ENCODE measurements at places on chromosomes 4 and X. TPM values are rescaled to one million over a fixed set of nuclear protein-coding genes. Genes with fewer than 3 reads are reported as not detected.

ZNF518B gene
- 12.4 TPM for polyA plus RNA-seq

TMEM47 gene
- polyA plus RNA-seq = 83.7 TPM

KLHL4 gene
- 0.26 TPM for polyA plus RNA-seq

DNA sequence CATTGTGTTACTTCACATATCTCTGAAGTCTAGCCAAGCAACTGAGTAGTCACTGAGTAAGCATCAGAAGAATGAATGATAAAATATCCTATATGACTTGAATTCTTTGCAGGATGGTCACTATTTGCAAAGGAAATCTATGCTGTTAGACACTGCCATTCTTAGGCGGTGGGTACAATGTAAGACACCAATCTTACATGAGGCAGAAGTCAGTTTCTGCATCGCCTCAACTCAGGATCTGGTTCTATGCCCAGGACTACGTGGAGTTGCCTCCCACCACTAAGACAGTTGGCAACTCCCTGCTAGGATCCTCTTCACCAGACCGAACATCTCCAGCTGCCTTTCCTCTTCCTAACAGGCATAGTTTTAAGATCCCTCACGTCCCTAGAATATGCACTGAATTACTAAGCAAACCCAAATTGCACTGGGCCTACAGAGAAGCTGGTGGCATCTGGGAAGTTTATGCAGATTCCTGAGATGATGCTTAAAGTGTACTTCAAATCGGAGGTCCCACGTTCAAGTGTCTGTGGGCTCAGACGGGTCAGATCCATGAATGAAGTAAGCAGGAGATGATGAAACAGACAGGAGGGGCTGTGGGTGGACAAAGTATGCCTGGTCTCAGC is 45.6 kb downstream of the SEL1L3 start:
- peak; percentile 46 for DNase-seq

DNA sequence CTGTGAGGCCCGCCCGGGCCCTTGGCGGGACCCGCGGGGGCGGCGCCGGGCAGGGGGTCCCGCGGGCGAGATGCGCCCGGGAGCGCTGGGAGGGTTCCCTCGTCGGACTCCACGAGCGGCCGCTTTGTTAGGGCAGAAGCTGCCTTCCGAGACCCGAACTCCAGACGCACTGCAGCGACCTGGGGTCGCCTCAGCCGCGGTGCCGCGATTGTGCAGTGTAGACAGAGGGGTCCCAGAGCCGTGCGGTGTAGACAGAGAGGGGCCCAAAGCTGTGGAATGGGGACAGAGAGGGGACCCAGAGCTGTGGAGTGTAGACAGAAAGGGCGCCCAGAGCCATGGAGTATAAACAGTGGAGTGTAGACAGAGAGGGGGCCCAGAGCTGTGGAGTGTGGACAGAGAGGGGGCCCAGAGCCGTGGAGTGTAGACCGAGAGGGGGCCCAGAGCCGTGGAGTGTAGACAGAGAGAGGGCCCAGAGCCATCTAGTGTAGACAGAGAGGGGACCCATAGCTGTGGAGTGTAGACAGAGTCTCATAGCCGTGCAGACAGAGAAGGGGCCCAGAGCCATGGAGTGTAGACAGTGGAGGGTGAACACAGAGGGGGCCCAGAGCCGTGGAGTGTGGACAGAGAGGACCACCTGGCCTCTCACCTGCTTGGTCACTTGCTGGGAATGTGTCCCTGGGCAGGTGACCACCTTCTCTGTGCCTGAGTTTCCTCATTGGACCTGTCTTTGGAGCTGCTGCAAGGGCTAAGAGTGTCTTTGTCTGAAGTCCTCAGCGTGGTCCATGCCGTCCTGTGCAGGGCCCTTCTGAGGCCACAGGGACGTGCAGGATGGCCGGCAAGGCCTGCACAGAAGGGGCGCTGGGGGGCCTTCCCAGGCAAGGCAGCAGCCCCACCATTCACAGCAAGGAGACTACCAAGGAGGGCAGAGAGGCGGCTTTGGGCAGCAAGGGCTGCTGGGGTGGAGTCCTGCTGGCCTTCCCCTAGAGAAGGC is 875 bp downstream of the RGS12 start:
- DNase-seq = no peak

All from fibroblast of lung (primary cell).